ENCODE measurements at places on chromosomes 13 and 19. TPM values are rescaled to one million over a fixed set of nuclear protein-coding genes. Genes with fewer than 3 reads are reported as not detected.

The TFDP1 gene
- polyA plus RNA-seq: 63.4 TPM

The CYP2F1 gene
- polyA plus RNA-seq: not detected

The DIRAS1 gene
- not detected for polyA plus RNA-seq

The SIGLEC7 gene
- polyA plus RNA-seq: not detected

The KLF5 gene
- polyA plus RNA-seq: 0.83 TPM

The ELSPBP1 gene
- not detected for polyA plus RNA-seq

The FGF22 gene
- polyA plus RNA-seq: not detected

The PCDH20 gene
- polyA plus RNA-seq: not detected
